B cell (primary cell): ENCODE measurements at places on chromosomes 1 and 21. TPM values are rescaled to one million over a fixed set of nuclear protein-coding genes. Genes with fewer than 3 reads are reported as not detected.

DNA sequence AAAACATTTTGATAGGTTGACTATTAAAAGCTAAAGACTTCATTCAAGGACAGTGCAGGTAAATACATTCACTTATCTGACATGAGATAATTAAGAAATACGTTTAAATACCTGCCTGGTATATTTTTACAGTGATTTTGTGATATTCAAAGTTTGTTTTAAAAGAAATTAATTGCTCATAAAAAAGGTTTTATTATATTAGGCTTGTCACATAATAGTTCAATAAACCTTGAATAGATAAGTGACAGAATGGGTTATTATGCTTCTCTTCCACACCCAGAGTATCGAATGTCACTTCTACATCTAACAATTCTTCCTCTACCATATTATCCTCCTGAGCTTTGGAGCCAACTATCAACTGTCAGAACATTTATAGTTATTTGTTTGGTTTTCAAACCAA, 60.0 kb downstream of the LTN1 start:
- H3K27ac ChIP-seq = no peak overlapping the region
- H3K4me3 ChIP-seq = no peak overlapping the region
- no peaks in the 10 kb centered on the region for H3K4me1 ChIP-seq

GRCh38 chr1:192762265-192762664, 46.6 kb upstream of the RGS2 start:
- no peaks in the 10 kb centered on the region for H3K4me1 ChIP-seq
- no peak overlapping the region for H3K27ac ChIP-seq
- no peak for DNase-seq
- no peak overlapping the region for H3K4me3 ChIP-seq

GRCh38 chr1:1954831-1955441, 35.9 kb upstream of the TMEM52 start:
- H3K4me3 ChIP-seq = no peak overlapping the region
- H3K27me3 ChIP-seq = no peaks in the 10 kb centered on the region
- no peaks in the 10 kb centered on the region for H3K4me1 ChIP-seq
- H3K36me3 ChIP-seq = no peaks in the 10 kb centered on the region
- DNase-seq = no peak

GRCh38 chr1:70671006-70671405, 259.9 kb downstream of the CTH start:
- no peak for DNase-seq
- H3K27me3 ChIP-seq = no peaks in the 10 kb centered on the region
- H3K36me3 ChIP-seq = no peaks in the 10 kb centered on the region

- no peaks in the 10 kb centered on the region for H3K27me3 ChIP-seq
- DNase-seq = no peak
- no peak overlapping the region for H3K4me3 ChIP-seq
- no peaks in the 10 kb centered on the region for H3K36me3 ChIP-seq
Measured at GRCh38 chr1:82446236-82446635, 645.5 kb downstream of the ADGRL2 start.

- DNase-seq = no peak
- H3K4me1 ChIP-seq = peaks cover 14% of the 10 kb centered on the region
- no peak overlapping the region for H3K4me3 ChIP-seq
- H3K27ac ChIP-seq = no peak overlapping the region
Measured at GRCh38 chr21:36065497-36066036, 4.3 kb upstream of the CBR1 start.

DNA sequence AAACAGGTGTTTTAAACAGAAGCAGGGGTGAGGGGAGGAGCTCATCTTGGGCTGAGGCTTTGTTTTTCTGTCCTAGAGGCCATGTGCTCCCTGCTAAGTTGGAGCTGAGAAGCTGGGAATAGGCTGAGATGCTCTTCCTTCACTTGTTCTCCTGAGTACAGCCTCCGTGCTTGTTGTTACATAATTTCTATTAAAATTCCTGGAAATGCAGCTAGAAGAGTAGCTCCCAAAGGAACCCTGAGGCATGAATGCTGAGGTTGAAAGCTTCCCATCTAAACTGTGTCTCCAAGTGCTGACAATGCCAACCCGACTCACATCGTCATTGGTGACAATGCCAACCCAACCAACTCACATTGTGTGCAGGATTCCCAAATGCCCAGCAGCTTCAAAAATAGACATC, 12.6 kb upstream of the ITPKB start:
- H3K4me3 ChIP-seq = no peak overlapping the region

- H3K27ac ChIP-seq = no peak overlapping the region
- H3K36me3 ChIP-seq = no peaks in the 10 kb centered on the region
- no peak for DNase-seq
- H3K27me3 ChIP-seq = no peaks in the 10 kb centered on the region
- no peaks in the 10 kb centered on the region for H3K4me1 ChIP-seq
Measured at GRCh38 chr1:154899041-154899440, 29.0 kb upstream of the KCNN3 start.

DNA sequence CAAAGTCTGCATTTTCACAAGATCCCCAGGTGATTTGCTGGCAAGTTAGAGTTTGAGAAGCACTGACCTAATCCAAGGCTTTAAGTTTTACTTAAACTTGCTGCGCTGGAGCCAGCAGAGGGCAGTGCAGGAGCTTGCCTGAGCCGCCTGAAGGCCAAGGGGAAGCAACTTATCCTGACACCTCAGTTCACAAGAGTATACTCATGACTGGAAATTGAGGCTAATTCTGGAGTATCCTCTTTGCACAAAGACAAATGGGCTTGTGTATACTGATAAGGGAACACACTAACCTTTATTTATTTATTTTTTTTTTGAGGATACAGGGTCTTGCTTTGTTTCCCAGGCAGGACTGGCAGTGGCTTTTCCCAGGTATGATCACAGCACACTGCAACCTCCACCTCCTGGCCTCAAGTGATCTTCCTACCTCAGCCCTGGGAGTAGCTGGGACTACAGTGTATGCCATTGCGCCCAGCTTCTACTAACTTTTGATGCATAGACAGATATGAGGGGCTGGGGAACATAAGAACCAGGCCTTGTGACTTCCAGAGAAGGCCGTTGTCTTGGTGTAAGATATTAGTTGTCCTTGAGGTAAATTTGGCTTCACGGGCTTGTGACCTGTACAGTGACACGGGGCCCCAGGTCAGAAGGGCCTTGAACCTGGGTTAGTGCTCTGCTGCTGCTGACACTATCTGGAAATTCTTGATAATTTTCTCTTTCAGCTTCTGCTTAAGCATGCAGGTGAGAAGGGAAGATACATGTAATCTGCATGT, 29.0 kb upstream of the SLAMF1 start:
- peak; percentile 83 for DNase-seq
- H3K4me1 ChIP-seq = peaks cover 52% of the 10 kb centered on the region
- no peak overlapping the region for H3K27ac ChIP-seq
- H3K36me3 ChIP-seq = peaks cover 43% of the 10 kb centered on the region

- DNase-seq = no peak
- H3K36me3 ChIP-seq = no peaks in the 10 kb centered on the region
- H3K4me1 ChIP-seq = no peaks in the 10 kb centered on the region
- no peaks in the 10 kb centered on the region for H3K27me3 ChIP-seq
Measured at GRCh38 chr1:219413536-219413935, 199.4 kb downstream of the ZC3H11B start.

DNA sequence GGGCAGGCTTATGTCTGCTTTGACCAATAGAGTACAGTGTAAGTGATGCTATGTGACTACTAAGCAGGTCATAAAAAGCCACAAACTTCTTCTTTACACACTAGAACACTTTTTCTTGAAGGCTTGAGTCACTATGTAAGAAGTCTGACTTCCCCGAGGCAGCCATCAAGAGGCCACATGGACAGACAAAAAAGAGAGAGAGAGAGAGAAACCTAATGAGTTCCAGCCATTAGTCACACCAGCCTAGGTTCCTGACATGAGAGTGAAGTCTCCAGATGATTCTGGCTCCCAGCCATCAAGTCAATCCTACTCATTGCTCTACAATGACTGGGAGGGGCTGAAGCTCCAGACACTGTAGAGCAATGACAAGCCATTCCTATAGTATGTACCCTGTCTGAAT, 101.4 kb downstream of the LHX9 start:
- no peaks in the 10 kb centered on the region for H3K27me3 ChIP-seq
- no peak for DNase-seq
- H3K4me1 ChIP-seq = no peaks in the 10 kb centered on the region
- H3K36me3 ChIP-seq = no peaks in the 10 kb centered on the region
- no peak overlapping the region for H3K4me3 ChIP-seq

DNA sequence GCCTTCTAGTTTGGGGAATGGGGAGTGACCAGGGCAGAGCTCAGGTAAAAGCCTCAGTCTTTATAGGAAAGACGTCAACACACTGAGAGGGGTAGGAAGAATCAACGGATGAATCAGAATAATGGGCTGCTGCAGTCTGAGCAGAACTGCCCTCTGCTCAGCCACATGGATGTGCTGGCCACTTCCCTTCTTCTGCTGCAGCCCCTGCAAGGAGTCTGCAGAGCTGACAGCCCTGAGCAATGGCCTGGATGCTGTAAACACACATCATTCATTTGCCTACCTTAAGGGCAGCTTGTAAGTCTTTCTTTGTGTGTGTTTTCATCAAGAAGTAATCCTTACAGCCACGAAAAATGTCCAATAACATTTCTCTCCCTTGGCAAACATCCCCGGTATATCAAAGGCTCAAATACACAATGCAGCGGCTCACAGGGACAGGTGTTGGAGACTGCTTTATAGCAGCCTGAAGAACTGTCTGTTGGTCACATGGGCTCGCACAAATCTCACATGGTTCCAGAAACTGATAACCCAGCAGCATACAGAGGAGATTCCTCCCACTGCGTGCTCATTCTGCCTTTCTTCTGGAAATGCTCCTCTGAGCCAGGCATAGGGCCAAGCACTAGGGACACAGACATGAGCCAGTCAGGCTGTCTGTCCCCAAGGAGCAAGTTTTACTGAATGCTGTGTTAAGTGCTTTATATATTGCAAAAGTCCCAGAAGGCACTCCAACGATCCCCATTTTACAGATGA, 110.1 kb downstream of the HMGB4 start:
- H3K27me3 ChIP-seq = no peaks in the 10 kb centered on the region
- no peaks in the 10 kb centered on the region for H3K36me3 ChIP-seq
- no peaks in the 10 kb centered on the region for H3K4me1 ChIP-seq

DNA sequence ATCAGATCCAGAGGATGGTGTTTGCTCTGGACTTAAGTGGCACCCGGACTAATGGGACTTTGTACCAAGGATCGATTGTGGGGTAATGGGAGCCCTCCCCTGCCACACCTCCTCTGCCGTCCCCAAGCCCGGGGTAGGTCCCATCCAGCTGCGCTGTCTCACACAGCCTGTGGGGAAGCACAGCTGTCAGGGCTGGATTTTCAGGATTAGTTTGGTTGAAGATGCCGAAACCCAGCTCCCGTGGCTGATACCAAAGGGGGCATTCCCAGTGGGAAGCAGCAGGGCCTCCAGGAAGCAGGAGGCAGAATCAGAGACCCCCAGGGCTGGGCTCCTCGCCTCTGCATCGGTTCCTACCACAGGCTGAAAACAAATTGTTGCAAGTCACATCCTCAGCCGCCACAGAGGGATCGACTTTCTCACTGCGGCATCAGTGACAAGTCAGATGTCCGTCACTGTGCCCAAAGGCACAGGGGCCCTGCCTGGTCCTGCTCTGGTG, 59.7 kb downstream of the MATN1 start:
- H3K4me3 ChIP-seq = no peak overlapping the region
- DNase-seq = no peak
- H3K27ac ChIP-seq = no peak overlapping the region
- no peaks in the 10 kb centered on the region for H3K27me3 ChIP-seq
- H3K36me3 ChIP-seq = no peaks in the 10 kb centered on the region

Gene CHIT1
- polyA plus RNA-seq = 2.0 and 4.8 TPM in 2 replicates
